ENCODE measurements at places on chromosomes 7 and 10. TPM values are rescaled to one million over a fixed set of nuclear protein-coding genes. Genes with fewer than 3 reads are reported as not detected.

The ZNF804B gene
- total RNA-seq, result under 0.01 TPM

GRCh38 chr10:48231699-48232315, 42.7 kb downstream of the FRMPD2 start:
- DNase-seq, result no peak
- no peak overlapping the region for H3K4me3 ChIP-seq
- no peaks in the 10 kb centered on the region for H3K36me3 ChIP-seq
- no peak overlapping the region for H3K27ac ChIP-seq
- H3K27me3 ChIP-seq, result no peaks in the 10 kb centered on the region
- H3K4me1 ChIP-seq, result no peaks in the 10 kb centered on the region

- no peak for DNase-seq
- peaks cover 17% of the 10 kb centered on the region for H3K4me1 ChIP-seq
- no peaks in the 10 kb centered on the region for H3K36me3 ChIP-seq
- H3K4me3 ChIP-seq, result no peak overlapping the region
Observed at GRCh38 chr10:5079836-5080235, 14.4 kb upstream of the AKR1C3 start.

The ADGRA1 gene
- not detected for total RNA-seq

The SFTPA1 gene
- 0.26 TPM for total RNA-seq

DNA sequence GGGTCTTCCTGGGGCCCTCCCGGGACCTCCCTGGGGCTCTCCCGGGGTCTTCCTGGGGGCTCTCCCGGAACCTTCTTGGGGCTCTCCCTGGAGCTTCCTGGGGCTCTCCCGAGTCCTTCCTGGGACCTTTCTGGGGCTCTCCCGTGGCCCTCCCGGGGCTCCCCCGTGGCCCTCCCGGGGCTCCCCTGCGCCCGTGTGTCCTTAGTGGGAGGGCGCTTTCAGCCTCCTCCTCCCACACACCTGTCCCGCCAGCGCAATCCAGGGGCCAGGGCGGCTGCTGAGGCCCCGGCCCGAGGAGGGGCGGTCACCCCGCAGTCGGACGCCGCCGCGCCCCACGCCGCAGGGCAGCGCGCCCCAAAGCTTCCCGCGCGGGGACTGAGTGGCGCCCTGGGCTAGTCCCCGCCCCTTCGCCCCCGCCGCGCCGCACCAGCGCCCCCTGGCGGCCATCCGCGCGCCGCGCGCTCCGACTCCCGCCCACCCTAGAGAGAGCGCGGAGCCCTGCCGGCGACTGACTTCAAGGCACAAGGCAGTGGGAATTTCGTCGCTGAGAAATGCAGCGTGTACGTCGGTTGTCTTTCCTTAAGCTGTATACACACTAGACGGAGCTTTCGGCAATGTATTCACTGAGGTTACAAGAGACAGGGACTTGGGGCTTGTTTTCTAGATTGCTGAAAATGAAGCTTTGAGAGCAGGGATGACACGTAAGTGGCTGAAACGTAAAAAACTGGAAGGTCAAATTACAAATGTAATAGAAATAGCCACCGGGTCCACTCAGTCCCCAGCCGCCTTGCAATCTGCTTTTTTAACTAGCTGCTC, 47.1 kb downstream of the INSIG1 start:
- no peaks in the 10 kb centered on the region for H3K27me3 ChIP-seq
- no peak overlapping the region for H3K4me3 ChIP-seq
- peak overlapping the region; percentile 37 for H3K27ac ChIP-seq

- no peak for DNase-seq
- no peaks in the 10 kb centered on the region for H3K27me3 ChIP-seq
- no peak overlapping the region for H3K27ac ChIP-seq
- H3K4me3 ChIP-seq, result no peak overlapping the region
- no peaks in the 10 kb centered on the region for H3K36me3 ChIP-seq
- no peaks in the 10 kb centered on the region for H3K4me1 ChIP-seq
Observed at GRCh38 chr10:78361031-78361430, 327.4 kb downstream of the RPS24 start.

DNA sequence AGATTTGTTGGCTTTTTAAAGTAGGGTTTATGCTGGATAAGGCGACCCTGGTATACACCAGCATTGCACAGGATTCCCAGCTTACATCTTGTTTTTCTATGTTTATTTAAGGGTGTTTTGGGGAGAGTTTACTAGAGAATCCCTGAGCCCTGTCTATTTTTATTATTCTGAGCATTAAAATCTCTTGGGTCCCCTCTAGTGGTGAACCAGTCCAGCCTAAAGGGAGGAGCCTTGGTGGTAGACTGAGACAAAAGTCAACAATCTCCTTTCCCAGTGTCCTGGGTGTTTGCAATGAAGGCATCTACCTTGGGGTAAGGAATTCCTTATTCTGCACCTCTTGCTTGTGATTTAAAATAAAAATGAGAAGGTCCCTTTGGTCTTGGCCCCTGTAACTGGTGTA, 38.2 kb downstream of the ANTXRL start:
- H3K27me3 ChIP-seq, result no peaks in the 10 kb centered on the region
- DNase-seq, result no peak
- H3K4me3 ChIP-seq, result no peak overlapping the region
- no peak overlapping the region for H3K27ac ChIP-seq

DNA sequence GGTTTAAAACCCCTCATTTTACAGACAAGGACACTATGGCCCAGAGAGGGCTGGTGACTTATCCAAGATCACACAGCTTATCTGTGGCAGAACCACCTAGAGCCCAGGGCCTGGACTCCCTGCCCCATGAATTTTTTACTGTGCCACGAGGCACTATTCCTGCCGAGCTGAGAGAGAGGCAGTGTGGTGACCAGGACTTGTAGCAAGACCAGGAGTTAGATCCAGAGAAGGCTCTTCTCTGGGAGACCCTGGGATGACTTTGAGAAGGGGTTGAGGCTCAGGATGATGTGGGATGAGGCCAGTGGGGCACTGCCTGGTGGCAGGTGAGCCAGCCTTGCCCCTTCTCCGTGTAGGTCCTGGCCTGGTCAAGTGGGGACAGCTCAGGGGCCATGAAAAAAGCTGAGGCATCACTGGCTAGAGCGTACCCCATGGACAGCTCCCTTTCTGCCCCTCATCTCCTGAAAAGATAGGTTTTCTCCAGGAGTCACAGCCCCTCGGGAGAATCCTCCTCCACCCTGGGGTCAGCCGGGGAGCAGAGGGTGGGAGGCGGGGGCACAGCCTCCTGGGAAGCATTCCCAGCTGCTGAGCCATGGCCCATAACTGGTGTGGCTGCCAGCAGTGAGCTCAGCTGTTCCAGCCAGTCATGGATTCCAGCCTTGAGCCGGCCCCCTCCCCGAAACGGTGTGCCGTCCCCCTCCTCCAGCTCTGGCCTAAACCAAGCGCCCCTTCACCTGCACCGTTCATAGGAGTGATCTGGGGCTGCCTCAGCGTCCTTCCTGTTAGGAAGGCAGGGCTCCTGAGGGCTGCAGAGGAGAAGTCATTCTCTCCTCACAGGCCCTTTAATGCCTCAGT, 5.8 kb downstream of the FLNC start:
- no peak for DNase-seq
- no peaks in the 10 kb centered on the region for H3K27me3 ChIP-seq
- H3K4me3 ChIP-seq, result no peak overlapping the region
- no peak overlapping the region for H3K27ac ChIP-seq

The AKR1C4 gene
- 1.0 TPM for total RNA-seq

DNA sequence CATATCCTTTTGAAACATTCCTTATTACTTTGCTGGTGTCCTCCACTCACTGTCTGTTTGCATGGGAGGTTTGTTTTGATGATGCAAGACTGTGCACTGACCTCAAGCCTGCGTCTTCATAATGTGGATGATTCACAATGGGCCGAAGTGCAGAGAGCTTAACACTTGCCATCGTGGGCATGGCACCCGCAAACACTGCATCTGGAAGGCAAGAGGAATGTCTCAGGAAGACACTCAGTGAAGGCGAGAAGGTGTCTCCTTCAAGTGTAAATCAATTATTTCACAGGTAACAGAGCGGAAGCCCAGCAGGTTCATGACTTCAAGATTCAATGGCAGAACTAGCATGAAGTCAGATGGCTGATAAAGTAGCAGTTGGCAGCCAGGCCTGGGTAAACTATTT, 98.1 kb downstream of the DPY19L1 start:
- H3K27me3 ChIP-seq, result no peaks in the 10 kb centered on the region
- no peaks in the 10 kb centered on the region for H3K36me3 ChIP-seq
- H3K4me1 ChIP-seq, result no peaks in the 10 kb centered on the region
- no peak overlapping the region for H3K27ac ChIP-seq

The ST8SIA6 gene
- total RNA-seq, result not detected

The JAZF1 gene
- total RNA-seq, result 4.0 TPM

The MYH16 gene
- total RNA-seq, result not detected

- no peak for DNase-seq
- H3K4me3 ChIP-seq, result no peak overlapping the region
- H3K36me3 ChIP-seq, result peaks cover 13% of the 10 kb centered on the region
Observed at GRCh38 chr10:99740933-99741559, 9.0 kb downstream of the CUTC start.

DNA sequence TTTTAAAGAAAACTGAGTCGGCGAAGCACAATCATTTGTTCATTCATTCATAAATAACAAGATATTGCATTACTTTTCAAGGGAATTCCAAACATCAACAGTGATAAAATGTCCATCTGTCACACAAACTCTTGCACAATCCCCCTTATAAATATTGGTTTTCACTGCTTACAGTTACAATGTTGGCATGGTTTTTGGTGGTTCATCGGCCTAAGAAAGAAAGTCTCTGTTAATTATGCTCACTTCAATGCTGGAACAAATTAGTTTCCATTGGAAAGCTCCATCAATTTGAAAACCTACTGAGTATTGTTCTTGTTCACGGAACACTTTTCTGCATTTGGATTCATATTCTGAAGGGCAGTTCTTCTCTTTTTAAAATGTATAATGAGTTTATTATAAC, 188.5 kb downstream of the JAZF1 start:
- no peak for DNase-seq
- H3K36me3 ChIP-seq, result no peaks in the 10 kb centered on the region
- H3K27me3 ChIP-seq, result no peaks in the 10 kb centered on the region
- H3K4me3 ChIP-seq, result no peak overlapping the region
- H3K4me1 ChIP-seq, result peaks cover 12% of the 10 kb centered on the region
- H3K27ac ChIP-seq, result no peak overlapping the region

GRCh38 chr7:112138325-112138852, 67.8 kb downstream of the DOCK4 start:
- peaks cover 3% of the 10 kb centered on the region for H3K4me1 ChIP-seq
- no peak overlapping the region for H3K4me3 ChIP-seq
- no peak for DNase-seq
- H3K36me3 ChIP-seq, result no peaks in the 10 kb centered on the region
- no peak overlapping the region for H3K27ac ChIP-seq
- no peaks in the 10 kb centered on the region for H3K27me3 ChIP-seq

The GPAM gene
- total RNA-seq, result 66.9 TPM

DNA sequence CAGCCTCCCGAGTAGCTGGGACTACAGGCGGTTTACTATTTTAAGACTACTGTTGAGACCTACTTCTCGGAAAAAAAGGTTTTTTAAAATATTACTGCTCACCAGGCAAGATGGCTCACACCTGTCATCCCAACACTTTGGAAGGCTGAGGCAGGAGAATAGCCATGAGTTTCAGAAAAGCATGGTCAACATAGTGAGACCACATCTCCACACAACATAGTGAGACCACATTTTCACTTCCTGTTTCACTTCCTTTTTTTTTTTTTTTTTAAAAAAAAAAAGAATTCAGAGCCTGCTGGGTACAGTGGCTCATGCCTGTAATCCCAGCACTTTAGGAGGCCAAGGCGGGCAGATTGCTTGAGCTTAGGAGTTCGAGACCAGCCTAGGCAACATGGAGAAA, 46.5 kb downstream of the SVOPL start:
- H3K27me3 ChIP-seq, result no peaks in the 10 kb centered on the region
- no peaks in the 10 kb centered on the region for H3K4me1 ChIP-seq
- H3K27ac ChIP-seq, result no peak overlapping the region
- H3K36me3 ChIP-seq, result no peaks in the 10 kb centered on the region
- no peak overlapping the region for H3K4me3 ChIP-seq
